ENCODE measurements at places on chromosomes 1 and 21.
A peak's percentile ranks its signal among the peaks of the same experiment; 100 is the strongest.

DNA sequence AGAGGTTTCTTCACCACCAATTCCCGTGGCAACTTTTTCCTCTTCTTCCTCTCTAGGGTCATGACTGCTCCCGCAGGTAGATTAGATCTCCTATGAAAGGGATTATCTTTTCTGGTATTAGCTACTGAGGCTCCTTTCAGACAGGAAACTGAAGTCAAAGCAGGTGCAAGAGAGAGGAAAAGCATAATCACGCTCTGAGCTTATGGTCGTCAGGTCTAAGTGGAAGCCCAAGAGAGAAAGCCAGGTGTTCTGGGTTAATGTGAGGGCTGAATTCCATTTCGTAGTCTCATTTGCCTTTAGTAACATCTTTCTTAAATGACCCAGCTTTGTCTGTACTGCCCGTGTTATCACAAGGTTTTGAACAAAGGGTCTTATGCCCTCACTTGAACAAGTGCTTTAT, 8.3 kb upstream of the MAP3K21 start:
- no peak for DNase-seq

GRCh38 chr1:209323743-209324142, 259.8 kb upstream of the CAMK1G start:
- DNase-seq, result no peak

DNA sequence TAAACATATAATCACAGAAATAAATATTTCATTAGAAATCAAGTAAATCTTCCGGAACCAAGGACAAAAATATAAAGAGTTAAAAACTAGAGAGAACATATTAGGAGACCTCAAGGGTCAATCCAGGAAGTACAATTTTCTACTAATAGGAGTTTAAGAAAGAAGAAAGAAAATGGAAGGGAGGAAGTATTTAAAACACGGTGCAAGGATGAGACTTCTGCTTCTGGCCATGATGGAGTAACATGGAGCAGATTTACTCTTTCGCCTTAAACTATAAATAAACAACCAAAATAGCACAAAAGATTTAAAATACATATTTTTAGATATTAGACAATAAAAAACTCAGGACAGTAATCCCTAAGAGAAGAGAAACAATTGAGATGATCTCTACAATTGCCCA, 12.6 kb upstream of the IFNAR1 start:
- DNase-seq, result no peak

GRCh38 chr1:240309769-240310168, 218.1 kb downstream of the FMN2 start:
- DNase-seq, result no peak

DNA sequence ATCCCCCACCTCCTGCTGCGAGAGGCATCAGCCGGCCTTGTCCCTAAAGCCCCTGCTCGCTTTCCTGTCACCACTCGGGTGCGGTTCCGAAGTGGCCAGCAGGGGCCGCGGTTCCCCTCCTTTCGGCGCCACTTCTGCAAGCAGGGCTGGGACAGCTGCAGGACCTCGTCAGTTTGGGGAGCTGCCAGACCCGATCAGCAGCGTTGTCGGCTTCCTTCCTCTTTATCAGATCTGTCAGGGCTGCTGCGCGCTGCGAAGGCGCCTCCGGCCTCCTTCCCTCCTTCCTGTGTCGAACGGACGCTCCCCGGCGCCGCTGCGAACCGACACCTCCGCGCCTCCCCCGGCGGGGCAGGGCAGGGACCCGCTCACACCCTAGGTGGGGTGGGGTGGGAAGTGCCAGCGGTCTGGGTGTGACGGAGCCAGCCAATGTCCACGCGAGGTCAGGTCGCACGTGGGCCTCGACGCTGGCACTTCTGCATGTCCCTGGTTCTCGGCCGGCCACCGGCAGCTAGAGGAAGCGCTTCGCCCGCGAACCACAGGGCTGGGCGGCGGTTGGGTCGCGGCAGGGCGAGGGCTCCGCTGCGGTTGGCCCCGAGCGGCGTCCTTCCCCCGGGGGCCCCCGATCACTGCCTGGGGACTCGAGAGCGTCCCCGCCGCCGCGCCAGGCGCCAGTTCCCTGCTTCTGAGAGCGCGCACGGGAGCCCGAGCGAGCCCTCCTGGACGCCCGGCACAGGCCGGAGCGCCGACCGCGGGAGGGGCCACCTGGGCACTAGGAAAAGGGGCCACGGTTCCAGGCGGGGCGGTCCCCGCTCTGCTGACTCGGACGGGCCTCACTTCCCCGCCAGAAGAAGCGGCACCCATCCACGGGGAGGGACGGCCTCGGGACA, 81.8 kb downstream of the RUNX3 start:
- peak; percentile 89 for DNase-seq

- DNase-seq, result no peak
Observed at GRCh38 chr1:5198328-5198727, 543.9 kb downstream of the AJAP1 start.

DNA sequence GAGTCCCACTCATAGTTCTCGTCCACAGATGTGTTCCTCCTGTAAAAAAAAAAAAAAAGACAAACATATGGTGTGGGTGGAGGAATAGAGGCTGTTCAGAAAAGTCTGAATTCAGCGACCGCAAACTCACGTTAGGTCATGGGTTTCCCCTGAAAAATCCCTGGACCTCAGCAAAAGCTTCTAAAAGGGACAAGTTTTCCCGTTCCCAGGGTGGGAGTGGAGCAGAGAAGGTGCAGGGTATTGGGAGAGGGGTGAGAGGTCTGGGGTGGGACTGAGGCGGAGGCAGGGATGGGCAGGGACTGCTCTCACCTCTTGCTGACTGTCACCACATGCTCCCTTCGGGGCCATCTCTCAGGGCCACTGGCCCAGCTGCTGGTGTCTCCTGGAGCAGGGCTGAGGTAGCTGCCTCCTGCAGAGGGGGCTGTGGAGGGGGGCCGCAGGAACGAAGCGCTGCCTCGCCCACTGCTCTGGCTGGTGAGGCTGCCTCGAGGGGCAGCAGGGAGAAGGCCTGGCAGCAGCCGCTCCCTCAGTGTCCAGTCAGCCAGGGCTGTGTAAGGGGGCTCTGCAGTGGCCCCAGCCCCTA, 2.6 kb upstream of the TAGLN2 start:
- DNase-seq, result no peak

- DNase-seq, result no peak
Observed at GRCh38 chr1:119869995-119870394, 26.3 kb downstream of the ADAM30 start.

DNA sequence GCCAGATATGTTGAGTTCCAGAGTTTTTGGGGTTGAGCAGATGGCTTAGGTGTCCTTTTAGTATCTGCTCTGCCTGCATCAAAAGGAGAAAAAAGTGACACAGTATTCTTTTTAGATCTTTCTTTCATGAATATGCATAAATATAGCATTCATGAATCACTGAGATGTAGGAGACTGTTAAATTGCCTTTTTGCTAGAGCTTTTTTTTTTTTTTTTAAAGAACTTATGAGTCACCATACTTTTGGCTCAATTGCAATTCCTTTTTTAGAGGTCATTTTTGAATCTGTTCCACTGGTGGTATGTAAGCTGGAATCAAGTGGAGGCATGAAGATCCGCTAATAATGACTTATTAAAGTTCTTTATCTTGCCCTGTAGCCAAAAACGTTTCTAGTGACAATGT, 480.9 kb upstream of the ZRANB2 start:
- no peak for DNase-seq

GRCh38 chr1:212612041-212612961, 3.7 kb downstream of the ATF3 start:
- no peak for DNase-seq

DNA sequence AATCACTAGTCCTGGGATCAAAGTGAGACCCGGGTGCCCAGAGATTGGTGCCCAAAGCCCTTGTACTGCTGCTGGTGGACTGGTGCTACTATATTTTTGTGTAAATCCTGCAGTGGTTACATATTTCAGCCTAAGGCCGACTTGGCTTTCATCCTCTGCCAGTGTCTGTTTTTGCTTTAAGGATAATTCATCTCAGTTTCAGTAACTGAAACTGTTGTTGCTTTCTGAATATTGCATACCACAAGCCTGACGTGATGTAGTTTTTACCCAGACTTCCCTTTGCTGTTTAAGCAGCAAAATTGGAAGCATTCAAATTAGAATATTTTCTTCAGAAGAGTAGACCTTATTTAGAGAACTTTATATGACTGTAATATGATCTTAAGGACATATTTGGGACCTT, 341.8 kb downstream of the RYR2 start:
- DNase-seq, result no peak

- no peak for DNase-seq
Observed at GRCh38 chr1:193083365-193084088, 21.7 kb downstream of the GLRX2 start.

- no peak for DNase-seq
Observed at GRCh38 chr1:42784946-42785693, at the start of gene TMEM269. TMEM269 (plus strand) TSS chr1:42784991; CDS start chr1:42789894, 4,903 bp downstream.

- peak; percentile 81 for DNase-seq
Observed at GRCh38 chr1:208093754-208094719, 150.1 kb downstream of the PLXNA2 start.

DNA sequence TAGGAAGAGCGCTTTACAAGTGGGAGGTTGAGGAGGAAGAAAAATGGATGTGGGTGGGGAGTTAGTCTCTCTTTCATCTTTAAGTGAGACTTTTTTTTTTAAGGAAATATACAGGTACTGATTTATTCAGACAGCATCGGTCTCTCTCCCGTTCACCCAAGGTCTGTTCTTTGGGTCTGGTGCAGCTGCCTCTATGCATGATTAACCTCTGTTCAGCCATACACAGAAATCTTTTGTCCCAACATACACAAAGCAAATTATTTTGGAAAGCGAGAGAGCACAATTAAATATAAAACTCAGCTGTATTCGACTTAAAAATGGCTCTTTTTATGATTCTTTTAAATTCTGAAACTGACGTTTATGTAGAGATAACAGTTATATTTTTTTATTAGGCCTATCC, 11.0 kb downstream of the PROX1 start:
- no peak for DNase-seq

DNA sequence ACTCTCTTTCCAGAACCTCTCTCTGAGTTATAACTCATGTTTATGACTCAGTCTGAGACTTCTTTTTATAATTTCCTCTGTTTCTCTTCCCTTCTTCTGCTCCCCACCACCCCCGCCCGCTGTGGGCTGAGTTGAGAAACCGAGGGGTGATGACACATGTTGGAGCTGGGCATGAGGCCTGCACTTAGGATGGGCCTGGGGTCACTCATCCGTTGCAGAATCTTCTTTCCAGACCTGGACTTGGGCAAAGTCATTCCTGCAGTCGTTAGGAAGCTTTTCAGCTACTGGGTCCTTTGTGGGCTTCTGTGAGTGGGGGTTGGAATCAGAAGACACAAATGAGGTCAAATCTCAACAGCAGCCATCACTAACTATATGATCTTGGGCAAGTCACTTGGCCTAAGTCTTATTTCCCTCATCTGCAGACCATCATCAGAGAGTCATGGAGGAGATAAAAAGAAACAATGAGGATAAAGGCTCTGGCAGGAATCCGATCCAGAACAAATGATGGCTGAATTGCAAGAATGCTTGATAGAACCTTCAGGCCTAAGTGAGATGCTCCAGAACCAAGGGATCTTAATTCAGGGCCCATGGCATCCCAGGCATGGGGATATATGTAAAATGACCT, 53.4 kb downstream of the RPS6KA1 start:
- no peak for DNase-seq

GRCh38 chr1:161044535-161044907, 1.3 kb downstream of the USF1 start:
- DNase-seq, result no peak

GRCh38 chr1:54489627-54490250, 58.3 kb upstream of the ACOT11 start:
- DNase-seq, result no peak

- no peak for DNase-seq
Observed at GRCh38 chr1:117240547-117240946, 29.8 kb upstream of the VTCN1 start.

DNA sequence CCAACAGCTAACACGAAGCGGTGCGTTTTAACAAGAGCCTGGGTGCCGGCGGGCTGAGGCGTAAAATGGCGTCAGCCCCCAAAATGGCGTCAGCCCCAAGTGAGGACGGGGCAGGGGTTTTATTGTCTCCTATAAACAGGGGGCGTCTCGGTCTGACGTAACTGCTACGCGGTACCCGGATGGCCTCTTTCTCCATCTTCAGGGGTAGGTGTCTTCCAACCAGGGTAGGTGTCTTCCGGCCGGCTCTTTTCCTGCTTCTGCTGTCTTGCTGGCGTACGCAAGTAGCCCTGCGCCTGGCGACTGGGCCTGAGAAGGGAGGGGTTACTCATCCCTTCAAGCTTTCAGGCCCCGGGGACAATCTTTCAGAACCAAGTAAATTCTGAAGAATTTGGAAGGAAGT, 45.3 kb downstream of the LGR6 start:
- DNase-seq, result no peak

DNA sequence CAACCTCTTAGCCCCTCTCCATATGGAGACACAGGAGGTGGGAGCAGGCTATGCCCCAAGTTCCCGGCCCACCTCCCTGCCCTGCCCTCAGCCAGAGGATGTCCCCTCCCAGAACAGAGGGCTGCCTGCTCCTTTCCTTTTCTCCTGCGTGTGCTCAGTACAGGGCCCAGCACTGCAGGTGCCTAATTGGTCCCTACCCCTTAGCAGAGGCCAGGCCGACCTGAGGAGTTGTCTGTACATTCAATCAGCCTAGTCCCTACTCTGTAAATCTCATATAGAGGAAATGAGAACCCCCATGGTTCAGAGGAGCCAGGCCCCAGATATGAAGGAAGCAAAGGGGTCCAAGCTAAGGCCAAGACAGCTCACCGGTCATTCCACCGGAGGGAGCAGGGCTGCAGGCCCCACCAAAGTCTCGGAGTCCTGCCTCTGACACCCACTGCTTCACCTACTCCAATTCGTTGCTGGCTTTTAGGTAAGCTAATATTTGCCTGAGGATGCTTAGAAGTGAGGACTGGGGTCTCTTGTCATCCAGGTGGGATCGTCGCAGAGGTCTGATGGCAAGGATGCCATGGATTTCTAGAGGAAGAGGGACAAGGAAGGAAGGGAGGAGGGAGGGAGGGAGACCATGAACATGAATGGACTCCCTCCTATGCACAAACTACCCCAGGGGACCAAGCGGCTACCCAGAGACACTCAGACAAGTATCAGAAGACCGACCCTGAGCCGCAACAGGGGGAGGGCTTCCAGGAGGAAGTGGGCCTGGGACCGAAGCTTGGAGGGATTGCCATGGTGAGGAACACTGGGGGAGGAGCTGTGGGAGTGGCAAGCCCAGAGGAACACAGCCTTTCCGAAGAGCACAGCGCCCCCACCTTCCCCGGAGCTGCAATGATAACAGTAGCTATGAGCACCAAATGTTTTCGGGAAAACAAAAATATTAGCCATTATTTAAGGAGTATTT, 30.4 kb upstream of the FOXO6 start:
- DNase-seq, result no peak

- peak; percentile 12 for DNase-seq
Observed at GRCh38 chr21:17446737-17447136, 66.1 kb upstream of the CXADR start.

All from Calu3 (cell line).